NCI-H1105 (cell line): ENCODE measurements at places on chromosomes 2 and 18.
A peak's percentile ranks its signal among the peaks of the same experiment; 100 is the strongest.

GRCh38 chr18:46350598-46351159 is 246.5 kb downstream of the HAUS1 start:
- DNase-seq = no peak

- no peak for DNase-seq
Observed at GRCh38 chr2:176356251-176356650, 87.0 kb downstream of the MTX2 start.

GRCh38 chr2:33441235-33441810 is 35.1 kb upstream of the RASGRP3 start:
- no peak for DNase-seq

DNA sequence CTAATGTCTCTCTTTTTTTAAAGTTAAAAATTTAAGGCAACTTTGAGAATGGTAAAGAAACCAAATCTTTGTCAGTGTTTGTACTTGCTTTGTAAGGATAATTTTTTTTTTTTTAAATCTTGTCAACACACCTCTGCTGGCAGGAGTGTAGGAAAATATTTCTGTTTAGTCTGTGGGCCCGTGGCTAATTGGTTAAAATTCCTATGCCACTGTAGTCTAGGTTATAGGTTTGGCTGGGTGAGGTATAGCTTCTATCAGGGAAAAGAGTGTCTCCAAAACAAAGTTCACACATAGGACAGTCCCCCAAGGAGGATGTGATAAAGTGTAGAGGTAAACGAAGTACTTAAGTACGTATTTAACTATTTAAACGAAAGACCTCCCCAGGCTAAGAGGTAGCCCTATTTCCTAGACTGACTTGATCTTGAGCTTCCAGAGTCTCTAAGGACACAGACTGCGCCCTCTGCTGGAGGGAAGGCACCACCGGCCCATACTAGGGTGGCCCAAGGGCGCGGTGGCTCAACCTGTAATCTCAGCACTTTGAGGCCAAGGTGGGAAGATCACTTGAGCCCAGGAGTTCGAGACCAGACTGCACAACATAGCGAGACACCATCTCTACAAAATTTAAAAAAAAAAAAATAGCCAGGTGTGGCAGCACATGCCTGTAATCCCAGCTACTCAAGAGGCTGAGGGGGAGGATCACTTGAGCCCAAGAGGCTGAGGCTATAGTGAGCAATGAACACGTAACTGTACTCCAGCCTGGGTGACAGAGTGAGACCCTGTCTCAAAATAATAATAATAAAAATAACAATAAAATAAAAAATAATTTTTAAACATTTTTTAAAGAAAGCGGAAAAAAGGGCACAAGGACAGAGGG is 8.9 kb downstream of the TEX44 start:
- peak; percentile 49 for DNase-seq
